Panc1 (cell line): ENCODE measurements at places on chromosomes 6 and 20. TPM values are rescaled to one million over a fixed set of nuclear protein-coding genes. Genes with fewer than 3 reads are reported as not detected.

GRCh38 chr6:108570517-108570916 lies 9.8 kb downstream of the FOXO3 start:
- H3K27me3 ChIP-seq, result no peaks in the 10 kb centered on the region
- DNase-seq, result no peak
- H3K27ac ChIP-seq, result no peak overlapping the region

DNA sequence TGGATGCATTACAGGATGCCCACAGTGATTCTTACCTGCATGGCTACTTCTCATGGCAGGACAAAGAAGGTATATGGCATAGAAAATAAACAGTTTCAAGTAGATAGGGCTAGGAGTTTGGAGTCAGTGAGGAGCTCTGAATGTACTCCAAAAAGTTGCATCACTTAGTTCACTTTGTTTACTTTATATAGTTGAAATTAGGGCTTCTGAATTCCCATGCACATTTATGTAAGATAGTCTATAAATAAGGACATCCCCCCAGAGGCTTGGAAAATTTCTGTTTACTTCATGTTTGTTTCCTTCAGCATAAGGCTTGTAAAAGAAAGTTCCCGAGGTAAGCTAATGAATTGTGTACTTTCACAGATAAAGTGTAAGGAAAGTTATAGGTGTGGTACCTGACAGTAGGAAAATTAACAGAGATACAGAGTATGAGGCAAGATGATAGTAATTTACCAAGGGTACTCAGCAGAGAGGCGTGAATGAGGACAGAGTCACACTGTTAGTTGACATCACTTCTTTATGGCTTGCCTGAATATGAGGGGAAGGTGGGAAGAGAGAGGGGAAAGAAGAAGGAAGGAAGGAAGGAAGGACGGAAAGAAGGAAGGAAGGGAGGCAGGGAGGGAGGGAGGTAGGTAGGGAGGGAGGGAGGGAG lies 51.1 kb downstream of the ADTRP start:
- no peak overlapping the region for H3K27ac ChIP-seq
- no peak overlapping the region for H3K4me3 ChIP-seq
- DNase-seq, result no peak
- H3K4me1 ChIP-seq, result no peaks in the 10 kb centered on the region
- no peaks in the 10 kb centered on the region for H3K36me3 ChIP-seq

Gene DCDC2
- total RNA-seq, result 0.15 TPM

- no peaks in the 10 kb centered on the region for H3K27me3 ChIP-seq
- H3K4me1 ChIP-seq, result peaks cover 39% of the 10 kb centered on the region
- no peak for DNase-seq
- H3K4me3 ChIP-seq, result no peak overlapping the region
Observed at GRCh38 chr6:40910260-40910893, 128.6 kb downstream of the UNC5CL start.

DNA sequence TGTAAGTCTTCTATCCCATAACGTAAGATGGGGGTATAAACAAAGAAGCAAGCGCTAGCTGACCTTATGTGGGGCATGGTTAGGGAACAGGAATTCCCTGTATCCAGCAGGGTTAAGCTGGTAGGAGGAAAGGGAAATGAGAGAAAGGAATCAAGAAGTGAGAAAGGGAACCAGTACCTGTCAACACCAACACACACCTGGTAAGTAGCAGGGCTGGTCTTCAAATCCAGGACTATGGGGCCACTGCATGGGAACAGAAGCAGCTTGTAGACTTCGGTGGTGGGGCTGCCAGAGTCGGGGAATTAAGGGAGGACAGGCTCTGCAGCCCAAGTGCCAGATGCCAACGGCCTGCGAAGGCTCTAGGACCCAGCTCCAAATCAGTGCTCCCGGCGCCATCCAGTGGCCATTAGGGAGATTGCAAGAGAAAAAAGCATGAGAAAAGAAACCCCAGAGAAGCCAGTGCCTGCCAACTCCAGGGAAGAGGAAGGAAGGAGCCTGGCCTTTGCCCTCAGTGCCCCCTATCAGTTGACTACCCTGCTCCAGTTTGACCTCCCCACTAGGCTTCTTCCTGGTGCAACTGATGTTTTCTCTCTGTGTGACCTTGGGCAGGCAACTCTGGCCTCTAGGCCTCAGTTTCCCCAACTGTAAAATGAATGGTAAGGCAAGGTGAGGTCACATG lies 15.8 kb upstream of the RBPJL start:
- peak; percentile 56 for DNase-seq
- no peaks in the 10 kb centered on the region for H3K36me3 ChIP-seq
- H3K27ac ChIP-seq, result no peak overlapping the region
- H3K27me3 ChIP-seq, result peaks cover 2% of the 10 kb centered on the region; the same call in 1 of the 2 replicates
- no peak overlapping the region for H3K4me3 ChIP-seq

GRCh38 chr6:47292944-47293343 lies 16.8 kb downstream of the TNFRSF21 start:
- H3K27me3 ChIP-seq, result no peaks in the 10 kb centered on the region
- H3K27ac ChIP-seq, result no peak overlapping the region

Gene DEF6
- 0.59 TPM for total RNA-seq
